ENCODE measurements at places on chromosomes 4 and X.

- peak; percentile 20 for DNase-seq
Measured at GRCh38 chrX:66015152-66015831, 24.6 kb downstream of the VSIG4 start.

DNA sequence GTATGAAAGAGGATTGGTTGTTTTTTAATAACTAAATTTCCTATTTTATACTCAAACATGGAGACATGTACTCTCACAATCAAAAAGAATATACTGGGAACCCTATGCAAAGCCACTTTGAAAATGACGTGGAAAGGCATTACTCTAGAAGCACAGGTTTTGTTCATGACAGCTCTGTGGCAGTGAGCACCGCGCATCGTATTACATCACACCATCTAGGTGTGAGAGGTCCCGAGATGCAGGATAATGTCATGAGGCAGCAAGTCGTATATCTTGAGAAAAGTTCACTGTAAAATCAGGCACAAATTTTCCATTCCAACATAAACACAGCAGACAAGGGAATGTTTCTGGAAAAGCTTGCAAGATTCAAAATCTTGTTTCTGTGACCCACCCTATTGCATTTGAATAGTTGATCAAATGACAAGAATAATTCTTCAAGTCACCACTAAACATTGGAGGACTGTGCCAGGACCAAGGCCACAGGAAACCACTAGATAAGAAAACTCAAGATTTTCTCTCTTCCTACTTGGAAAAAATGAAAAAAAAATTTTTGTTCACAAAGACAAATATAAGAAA, 127.6 kb downstream of the LDB2 start:
- DNase-seq = no peak

DNA sequence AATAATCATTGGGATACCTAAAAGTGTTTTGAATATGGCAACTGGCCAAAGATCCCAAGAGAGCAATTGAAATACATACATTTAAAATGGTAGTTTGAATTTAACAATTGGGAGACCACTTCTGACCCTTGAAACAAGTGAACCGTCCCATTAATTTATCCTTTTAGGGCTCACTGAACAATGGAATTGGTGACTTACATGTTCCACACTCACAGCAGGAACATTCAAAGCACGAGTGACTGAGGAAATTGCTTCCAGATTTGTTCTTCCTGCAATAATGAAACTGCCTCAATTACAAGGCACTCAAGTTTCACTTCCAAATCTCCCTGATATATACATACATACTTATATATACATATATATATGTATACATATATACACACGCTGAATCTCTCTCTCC, 20.6 kb downstream of the SLC39A8 start:
- no peak for DNase-seq

DNA sequence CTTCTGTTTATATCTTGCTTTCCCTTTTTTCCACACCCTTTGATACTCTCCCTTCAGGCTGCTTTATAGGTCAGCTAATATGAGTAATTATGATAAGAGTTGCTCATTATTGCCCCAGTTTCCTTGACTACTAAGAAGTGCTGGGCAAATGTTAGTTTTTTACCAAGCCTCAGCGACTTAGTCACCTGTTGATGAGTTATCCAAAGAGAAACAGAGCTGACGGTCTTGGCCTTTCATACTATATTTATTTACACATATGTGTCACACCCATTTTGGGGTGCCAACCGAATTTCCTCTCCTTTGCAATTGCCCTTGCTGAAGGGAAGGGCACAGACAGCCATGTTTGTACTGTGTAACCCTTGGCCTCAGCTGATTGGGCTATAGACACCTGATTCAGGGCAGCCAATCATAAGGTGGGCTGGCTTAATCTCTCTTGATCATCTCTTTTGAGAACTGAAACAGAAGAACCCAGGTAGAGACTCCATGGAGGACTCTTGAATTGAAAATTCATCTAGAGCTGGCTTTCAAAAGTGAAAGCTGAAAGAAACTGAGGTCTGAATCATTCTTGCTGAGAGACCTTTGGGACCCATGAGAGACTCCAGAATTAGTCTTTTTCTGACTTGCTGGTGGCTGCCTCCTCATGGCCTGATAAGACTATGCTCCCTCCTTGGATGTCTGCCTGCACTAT, 111.7 kb upstream of the RPS6KA3 start:
- DNase-seq = peak; percentile 90

- no peak for DNase-seq
Measured at GRCh38 chr4:1226598-1226997, 22.3 kb downstream of the CTBP1 start.

GRCh38 chr4:87974856-87975462, 555 bp upstream of the SPP1 start:
- DNase-seq = no peak

DNA sequence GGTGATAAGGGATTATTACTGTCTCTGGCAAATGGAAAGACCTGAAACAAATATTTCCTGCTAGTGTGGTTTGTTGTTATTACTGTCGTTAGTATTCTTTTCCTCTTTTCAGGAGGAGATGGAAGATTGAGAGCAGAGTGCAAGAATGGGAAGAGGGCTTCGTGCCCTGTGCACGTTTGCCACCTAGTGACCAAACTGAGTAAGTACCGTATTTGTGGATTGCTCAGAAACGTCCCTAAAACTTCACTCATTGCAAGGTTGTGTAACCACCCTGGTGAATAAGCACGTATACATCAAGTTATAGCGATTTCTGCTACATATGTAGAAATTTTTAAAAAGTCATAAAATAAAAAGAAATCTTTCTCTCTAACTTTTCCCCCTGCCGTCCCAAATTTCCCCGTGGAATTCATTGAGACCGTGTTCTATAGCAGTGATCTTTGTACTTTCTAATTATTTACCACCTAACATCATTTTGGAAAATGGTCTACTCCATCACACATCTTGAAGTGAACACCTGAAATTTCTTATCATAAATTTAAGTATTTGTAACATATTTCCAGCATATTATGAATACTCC, 24.3 kb downstream of the LINC00632 start:
- peak; percentile 7 for DNase-seq

- DNase-seq = no peak
Measured at GRCh38 chr4:54482529-54483200, 175.1 kb upstream of the KIT start.

GRCh38 chr4:186940476-186940875, 216.8 kb upstream of the FAT1 start:
- DNase-seq = no peak

GRCh38 chr4:102259702-102260101, 85.6 kb downstream of the SLC39A8 start:
- peak; percentile 33 for DNase-seq

DNA sequence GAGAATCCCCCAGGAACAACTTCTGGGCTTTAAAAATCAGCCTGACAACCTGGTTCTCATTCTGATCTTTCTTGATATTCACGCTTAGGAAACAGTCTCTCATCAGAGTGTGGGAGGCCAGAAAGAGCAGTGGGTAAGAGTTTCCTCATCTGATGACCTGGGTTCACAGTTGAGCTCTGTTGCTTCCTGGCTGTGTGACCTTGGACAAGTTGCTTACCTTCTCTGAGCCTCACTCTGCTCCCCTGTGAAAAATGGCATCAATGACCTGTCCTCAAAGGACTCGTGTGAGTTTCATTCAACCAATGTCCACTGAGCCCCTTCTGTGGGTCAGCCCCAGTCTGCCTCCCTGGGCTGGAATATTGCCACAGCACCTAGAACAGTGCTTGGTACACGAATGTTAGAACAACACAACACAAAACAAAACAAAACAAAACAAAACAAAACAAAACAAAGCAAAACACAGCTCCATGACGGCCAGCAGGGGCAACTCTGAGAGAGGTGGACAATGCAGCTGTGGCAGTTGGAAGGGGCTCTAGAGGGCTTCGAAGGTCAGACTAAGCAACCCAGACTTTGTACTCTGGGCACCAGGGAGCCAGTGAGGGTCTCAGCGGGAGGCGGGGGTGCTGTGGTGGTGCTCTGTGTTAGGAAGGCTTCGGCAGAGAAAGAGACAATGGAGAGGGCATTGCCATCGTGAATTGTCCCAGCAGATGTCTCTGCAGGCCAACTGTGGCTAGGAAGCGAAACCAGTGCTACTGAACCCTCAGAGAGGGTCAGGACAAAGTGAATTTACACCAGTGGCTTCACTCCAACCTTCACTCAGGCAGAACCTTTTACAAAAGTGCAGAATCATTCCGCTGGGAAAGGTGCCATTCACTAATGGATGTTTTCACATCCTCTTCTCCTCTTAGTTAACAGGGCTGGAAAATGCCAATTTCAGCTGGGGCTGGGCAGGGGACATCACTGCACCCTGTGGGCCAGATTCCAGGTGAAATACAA, 14.3 kb upstream of the C4orf50 start:
- DNase-seq = no peak

GRCh38 chr4:105840426-105841174, 54.7 kb upstream of the NPNT start:
- DNase-seq = no peak

- no peak for DNase-seq
Measured at GRCh38 chr4:63563288-63564014, 845.8 kb downstream of the TECRL start.

DNA sequence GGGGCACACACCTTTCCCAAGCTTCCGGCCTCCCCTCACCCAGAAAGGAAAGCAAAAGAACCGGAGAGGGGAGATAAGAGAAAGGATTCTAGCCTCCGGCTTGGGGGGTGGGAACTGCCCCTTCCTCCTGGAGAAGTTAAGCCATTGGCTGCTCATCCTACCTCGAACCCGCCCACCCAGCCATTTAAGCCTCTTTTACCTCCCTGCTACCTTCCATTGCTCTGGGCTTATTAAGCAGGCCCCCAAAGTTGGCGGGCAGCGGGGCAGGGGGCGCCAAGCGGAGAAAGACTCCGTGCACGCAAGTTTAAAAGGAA, 2.3 kb downstream of the MAML3 start:
- DNase-seq = peak; percentile 97

DNA sequence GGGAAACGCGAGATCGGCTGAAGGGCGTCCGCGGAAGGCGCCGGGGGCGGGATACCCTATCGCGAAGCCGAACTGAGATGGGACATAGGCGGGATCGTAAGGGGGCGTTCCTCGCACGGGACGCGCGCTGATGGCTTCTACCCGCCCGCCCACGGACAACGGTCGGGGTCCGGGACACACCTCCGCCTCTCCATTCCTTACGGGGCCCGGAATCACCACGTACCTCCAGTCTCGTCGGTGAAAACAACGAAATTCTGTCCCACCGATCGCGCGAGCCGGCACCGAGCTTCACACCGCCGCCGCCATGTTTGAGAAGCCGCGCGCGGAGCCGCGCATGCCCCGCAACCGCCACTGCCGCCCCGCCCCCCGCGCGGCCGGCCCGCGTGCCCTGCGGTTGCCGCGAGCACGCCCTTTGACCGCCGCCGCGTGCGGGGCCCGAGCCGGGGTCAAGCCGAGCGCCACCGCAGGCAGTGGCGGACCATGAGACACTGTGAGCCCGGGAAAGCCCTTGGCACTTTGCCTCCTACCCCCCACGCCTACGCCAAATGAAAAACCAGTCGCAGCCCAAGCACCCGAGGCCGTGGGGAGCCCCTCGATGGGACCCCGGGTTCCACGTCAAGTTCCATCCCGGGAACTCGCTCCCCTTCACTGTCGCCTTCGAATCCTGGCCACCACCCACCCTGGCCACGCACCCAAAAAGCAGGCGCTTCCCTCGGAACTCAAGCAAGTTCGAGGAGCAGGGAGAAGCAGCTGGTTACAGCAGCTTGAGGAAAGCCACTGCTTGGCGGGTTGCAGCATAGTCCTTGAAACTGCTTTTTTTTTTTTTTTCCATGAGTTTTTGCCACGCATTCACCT, at the start of gene SCML2:
TSS of gene SCML2 (minus strand) at position 320 of the 855 bp plus-strand sequence. CDS start 20,617 bp downstream, outside the sequence.
- DNase-seq = peak; percentile 28

GRCh38 chrX:15221321-15221720, 48.6 kb downstream of the ASB9 start:
- no peak for DNase-seq

DNA sequence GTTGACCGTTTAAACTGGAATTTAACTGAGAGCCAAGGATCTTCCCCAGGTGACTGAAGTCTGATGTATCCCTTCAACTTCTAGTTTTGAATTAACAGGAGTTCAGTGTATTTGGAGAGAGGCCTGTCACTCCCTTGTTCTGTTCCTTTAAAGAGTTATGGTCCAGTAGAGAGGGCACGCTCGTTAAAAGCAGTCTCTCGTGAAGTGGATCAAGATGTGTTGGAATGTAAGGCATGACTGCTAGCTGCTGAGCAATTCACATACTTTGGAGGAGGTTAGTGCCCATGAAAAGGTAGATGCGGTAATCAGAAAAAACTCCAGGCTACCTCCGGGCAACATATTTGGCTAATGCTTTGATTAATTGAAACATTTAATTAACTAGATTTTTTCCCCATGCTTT, 65.7 kb downstream of the SHROOM2 start:
- DNase-seq = no peak

- DNase-seq = no peak
Measured at GRCh38 chr4:39614487-39615162, 24.0 kb downstream of the SMIM14 start.

DNA sequence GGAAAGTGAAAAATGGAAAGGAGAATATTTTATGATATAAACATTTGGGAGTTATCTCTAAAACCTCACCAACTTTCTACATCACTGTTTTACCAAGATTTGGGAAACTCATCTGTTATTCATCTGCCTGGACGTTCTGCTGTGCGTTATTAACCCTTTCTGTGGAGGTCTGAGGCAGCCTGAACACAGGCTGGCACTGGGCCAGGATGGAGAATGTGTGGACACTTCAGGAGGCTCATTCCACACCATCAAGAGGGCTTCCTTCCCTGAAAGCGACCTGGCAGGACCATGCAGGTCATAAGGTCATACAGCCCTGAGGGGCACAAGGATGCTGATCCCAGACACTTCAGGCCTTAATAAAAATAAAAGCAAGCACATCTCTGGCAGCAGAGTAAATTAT, 31.2 kb upstream of the TMEM184C start:
- DNase-seq = no peak

GRCh38 chr4:141132072-141132708, 1.1 kb downstream of the RNF150 start:
- no peak for DNase-seq

GRCh38 chr4:139419388-139419914, 34.5 kb upstream of the RAB33B start:
- DNase-seq = peak; percentile 28

GRCh38 chrX:79556800-79557199, 189.7 kb upstream of the ITM2A start:
- no peak for DNase-seq

- no peak for DNase-seq
Measured at GRCh38 chr4:15438939-15439524, 11.2 kb downstream of the C1QTNF7 start.

- DNase-seq = no peak
Measured at GRCh38 chr4:21656832-21657231, 291.7 kb downstream of the KCNIP4 start.

- DNase-seq = no peak
Measured at GRCh38 chrX:7269991-7270390, 122.0 kb upstream of the PUDP start.

GRCh38 chrX:2501559-2502102, 855 bp upstream of the DHRSX start:
- no peak for DNase-seq

GRCh38 chrX:149346306-149346705, 158.8 kb downstream of the IDS start:
- DNase-seq = no peak
